Activated CD4-positive, alpha-beta T cell treated with anti-CD3 and anti-CD28 coated beads, Interleukin-2, amount 50 U/mL, for 1 hour (primary cell): ENCODE measurements at places on chromosomes 2 and 18.

DNA sequence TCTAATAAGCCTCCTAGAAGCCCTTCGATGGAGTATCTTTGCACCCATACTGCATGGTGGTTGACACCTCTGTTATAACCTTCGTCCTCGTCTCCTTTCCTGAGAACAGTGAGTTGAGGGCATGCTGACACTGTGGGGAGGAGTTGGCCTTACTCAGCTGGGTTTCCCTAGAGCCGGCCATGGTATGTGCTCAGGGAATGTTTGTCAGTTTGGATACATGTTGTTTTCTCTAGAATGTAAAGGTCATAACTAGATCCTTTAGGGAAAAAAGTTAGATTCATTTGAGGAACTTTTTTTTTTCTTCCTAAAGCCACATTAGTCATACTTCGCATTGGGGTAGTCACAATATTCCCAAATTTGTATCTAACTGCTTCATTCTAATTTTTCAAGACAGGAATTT is 106.0 kb upstream of the FOSL2 start:
- DNase-seq, result no peak

DNA sequence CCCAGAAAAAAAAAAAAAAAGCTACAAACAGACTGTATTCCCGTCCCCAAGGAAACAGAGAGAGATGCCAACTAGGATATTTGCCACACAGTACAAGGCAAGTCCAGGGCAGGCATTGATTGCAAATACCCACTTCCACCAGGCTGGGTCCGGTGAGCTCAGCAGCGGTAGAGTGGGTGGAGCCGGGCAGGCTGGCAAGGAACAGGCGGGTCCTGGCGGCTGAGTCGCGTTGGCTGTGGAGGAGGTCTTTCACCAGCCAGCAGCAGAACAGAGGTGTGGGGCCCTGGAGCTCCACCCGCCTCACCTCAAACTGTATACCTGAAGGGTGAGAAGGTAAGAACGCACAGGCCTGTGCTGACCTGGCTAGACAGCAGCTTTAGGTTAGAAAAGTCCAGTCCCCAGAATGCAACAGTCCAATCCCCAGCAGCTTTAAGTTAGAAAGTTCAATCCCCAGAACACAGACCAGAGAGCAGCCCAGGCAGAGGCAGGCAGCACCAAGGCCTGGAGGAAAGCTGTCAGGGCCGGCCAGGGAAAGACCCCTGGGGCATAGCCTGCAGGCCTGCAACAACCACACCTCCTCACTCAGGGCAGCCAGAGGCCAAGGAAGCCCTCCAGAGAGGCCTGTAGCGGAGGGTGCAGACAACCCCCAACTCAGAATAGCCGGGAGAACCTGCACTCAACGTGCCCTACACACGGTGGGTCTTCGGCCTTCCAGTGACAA is 21.9 kb upstream of the MTERF4 start:
- DNase-seq, result peak; percentile 53

- DNase-seq, result no peak
Observed at GRCh38 chr2:72713857-72714256, 112.0 kb downstream of the EXOC6B start.

DNA sequence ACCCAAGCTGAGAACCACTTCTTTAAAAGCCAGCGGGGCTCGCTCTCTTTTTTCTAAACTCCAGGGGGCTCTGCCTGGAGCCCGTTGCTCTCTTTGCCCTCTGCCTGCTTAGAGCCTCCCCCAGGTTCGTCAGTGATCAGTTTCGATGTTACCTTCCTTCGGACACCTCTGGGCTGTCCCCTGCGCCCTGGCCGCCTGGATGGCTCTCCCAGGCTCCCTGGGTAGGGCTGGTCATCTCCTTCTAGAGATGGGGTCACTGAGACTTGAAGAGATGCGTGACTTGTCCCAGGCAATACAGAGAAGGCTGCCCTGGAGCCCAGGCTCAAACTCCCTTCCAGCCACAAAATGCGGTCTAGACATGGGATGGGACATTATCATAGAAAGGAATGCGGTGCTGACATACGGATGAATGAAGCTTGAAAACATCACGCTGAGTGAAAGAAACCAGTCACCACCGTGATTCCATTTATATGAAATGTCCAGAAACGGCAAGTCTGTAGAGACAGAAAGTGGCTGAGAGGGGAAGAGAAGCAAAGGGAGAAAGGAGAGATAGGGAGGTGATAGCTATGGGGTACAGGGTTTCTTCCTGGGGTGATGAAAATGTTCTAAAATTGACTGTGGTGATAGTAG is 14.6 kb downstream of the KCNF1 start:
- no peak for DNase-seq

- no peak for DNase-seq
Observed at GRCh38 chr2:45739796-45740485, 88.5 kb downstream of the PRKCE start.

- no peak for DNase-seq
Observed at GRCh38 chr2:75153221-75153620, 46.1 kb downstream of the TACR1 start.

- no peak for DNase-seq
Observed at GRCh38 chr2:152557273-152557888, 159.9 kb downstream of the PRPF40A start.

GRCh38 chr2:56444339-56444738 is 260.5 kb downstream of the CCDC85A start:
- DNase-seq, result no peak
